Activated CD8-positive, alpha-beta T cell treated with anti-CD3 and anti-CD28 coated beads for 36 hours (primary cell): ENCODE measurements at places on chromosomes 2 and 18. TPM values are rescaled to one million over a fixed set of nuclear protein-coding genes. Genes with fewer than 3 reads are reported as not detected.

- no peak for DNase-seq
Observed at GRCh38 chr2:28457237-28457636, 38.6 kb upstream of the PLB1 start.

HSBP1L1 gene
- 5.1 TPM for total RNA-seq

DNA sequence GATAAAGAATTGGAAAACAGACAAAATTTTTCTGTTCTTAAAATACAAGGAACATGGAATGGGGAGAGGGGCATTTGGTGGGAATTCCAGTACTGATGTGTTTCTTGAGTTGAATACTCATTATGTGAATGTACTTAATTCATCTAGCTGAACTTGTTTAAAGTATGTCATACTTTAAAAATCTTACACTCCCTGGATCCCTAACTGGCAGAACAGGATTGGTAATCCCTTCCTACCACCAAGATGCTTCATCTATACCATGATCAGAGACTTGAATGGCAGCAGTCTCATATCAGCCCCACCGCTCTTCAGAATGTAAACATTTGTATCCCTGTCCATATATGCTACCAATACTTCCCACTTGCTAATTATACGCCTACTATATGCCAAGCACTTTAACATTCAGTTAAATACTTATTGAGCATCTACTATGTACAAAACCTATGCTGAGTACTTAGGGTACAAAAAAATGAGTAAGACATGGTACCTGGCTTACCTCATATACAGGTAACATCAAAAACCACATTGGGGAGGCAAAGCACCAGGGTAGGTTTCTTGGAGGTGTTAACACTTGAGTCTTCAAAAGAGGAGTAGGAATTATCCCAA is 5.3 kb downstream of the MEMO1 start:
- no peak for DNase-seq

ARHGAP28 gene
- not detected for total RNA-seq

DNA sequence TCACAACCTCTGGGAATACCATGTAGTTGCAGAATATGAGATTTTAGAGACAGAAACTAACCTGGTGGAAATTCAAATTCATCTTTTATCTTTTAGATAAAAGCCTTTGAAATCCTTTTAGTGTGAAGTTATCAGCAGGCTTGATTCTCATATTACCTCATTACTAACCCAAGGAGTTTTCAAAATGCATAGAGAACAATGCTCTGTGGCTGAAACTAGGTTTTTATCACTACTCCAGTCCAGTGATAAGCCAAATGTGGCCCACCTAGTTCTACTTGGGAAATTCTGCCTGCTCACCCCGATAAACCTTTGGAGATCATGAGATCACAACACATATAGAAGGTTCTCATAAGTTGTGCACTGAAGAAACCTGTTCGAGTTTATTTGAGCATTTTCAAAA is 121.7 kb downstream of the MMADHC start:
- no peak for DNase-seq

- DNase-seq: no peak
Observed at GRCh38 chr18:4394700-4395099, 60.4 kb downstream of the DLGAP1 start.

- DNase-seq: no peak
Observed at GRCh38 chr18:62702259-62702658, 13.1 kb upstream of the PHLPP1 start.

GRCh38 chr2:11996618-11997017 is 250.2 kb downstream of the LPIN1 start:
- DNase-seq: no peak

DNA sequence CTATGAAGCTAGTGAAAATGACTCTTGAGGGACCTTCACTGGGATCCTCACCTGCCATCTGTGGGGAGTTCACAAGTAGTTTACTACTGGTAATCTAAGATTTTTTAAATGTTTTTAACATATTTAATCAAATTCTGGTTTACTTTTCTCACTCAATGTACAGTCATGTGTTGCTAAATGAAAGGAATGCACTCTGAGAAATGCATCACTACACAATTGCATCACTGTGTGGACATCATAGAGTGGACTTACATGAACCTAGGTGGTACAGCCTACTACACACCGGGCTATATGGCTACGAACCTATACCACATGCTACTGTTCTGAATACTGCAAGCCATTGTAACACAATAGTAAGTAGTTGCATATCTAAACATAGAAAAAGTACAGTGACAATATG is 528.0 kb downstream of the BCL11A start:
- no peak for DNase-seq

RAB11FIP5 gene
- total RNA-seq: 9.7 TPM

CLEC4F gene
- total RNA-seq: not detected

TACR1 gene
- total RNA-seq: not detected

GRCh38 chr2:12819721-12820120 is 103.0 kb downstream of the TRIB2 start:
- DNase-seq: no peak

DNA sequence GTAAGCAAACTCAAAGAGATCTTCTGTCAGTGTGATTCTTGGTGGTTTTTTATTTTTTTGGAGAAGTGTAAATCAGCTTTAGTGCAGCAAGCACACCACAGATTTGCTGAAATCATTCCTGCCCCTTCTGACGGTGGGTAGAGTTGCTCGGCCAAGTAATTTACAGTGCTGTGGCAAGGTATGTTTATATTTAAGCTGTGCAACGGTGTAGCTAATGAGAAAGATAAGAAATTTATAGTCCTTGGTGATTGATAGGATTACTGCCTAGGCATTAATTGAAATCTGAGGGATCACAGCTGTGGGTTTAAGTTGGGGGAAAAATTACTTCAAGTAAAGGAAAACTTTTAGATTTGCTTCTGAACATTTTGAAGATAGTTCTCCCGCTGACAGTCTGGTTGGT is 286.6 kb downstream of the AGAP1 start:
- no peak for DNase-seq

LHCGR gene
- not detected for total RNA-seq

TMEM150A gene
- 1.2 TPM for total RNA-seq

DNA sequence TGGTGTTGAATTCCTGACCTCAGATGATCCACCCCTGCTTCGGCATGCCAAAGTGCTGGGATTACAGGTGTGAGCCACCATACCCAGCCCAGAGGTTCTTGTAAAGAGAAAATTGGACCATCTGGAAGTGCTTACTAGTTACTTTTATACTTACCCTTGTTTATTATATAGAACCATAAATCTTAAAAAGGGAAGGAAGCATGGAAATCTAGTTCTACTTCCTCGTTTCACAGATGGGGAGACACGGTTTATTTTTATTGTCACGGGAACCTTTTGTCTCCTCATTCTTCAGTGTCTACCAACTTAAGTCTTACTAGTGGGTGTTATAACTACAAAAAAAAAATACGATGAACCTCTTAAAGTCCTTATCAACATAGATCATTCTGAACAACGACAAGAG is 45.8 kb upstream of the PDK1 start:
- DNase-seq: no peak

DNA sequence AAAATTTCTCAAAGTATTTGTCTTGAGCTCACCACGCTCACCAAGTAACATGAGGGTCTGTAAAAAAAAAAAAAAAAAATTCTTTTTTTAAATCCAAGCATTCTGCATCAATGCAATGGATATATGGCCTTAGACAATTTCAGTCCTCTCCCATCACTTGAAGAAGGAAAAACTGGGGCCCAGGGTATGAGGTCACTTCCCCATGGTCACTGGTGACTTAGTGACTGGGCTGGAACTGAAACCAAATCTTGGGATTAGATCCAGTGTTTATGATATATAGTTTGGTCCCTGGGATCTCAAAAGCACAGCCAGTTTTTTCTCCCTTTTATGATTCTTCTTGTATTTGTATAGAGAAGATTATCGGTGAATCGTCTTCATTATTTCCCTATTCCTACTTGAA is 477.9 kb upstream of the TNP1 start:
- no peak for DNase-seq

DNA sequence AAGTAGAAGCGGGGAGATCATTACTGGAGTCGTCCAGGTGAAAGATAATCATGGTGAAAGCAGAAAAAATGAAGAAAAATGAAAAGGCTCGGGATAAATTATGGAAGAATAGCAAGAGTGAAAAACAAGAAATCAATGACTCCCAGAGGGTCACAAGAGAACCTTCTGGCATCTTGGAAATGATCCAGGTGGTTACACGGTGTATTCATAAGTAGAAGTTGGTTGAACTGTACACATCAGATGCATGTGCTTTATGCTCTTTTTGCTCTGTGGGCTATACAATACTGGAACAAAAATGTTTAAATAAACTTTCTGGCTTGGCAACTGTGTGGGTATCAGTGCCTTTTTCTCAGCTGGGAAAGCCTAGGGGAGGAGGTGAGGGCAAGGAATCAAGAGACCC is 348.9 kb downstream of the RND3 start:
- no peak for DNase-seq

DNA sequence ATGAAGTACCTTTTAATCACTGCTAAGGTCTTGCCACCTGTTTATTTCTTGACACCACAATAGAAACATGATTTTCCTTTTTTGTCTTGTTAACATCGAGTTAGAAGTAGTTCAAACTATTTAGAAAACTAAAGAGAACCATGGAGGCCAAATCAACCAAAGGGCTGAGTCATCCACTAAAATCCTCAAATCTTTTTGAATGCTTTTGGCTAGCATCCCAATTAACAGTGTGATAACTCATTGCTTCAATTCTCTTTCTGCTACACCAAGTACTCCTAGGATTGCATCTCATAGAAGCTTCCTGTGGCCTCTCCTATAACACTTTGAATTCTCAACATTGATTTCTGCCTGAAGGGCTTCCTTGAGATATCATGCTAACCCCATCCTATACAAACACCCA is 159.9 kb upstream of the MMADHC start:
- no peak for DNase-seq

OTOS gene
- total RNA-seq: not detected

- no peak for DNase-seq
Observed at GRCh38 chr2:207403141-207403540, 126.6 kb upstream of the CREB1 start.

KCNG2 gene
- total RNA-seq: not detected
